AML-193 (cell line): ENCODE measurements at places on chromosomes 2 and 18.

DNA sequence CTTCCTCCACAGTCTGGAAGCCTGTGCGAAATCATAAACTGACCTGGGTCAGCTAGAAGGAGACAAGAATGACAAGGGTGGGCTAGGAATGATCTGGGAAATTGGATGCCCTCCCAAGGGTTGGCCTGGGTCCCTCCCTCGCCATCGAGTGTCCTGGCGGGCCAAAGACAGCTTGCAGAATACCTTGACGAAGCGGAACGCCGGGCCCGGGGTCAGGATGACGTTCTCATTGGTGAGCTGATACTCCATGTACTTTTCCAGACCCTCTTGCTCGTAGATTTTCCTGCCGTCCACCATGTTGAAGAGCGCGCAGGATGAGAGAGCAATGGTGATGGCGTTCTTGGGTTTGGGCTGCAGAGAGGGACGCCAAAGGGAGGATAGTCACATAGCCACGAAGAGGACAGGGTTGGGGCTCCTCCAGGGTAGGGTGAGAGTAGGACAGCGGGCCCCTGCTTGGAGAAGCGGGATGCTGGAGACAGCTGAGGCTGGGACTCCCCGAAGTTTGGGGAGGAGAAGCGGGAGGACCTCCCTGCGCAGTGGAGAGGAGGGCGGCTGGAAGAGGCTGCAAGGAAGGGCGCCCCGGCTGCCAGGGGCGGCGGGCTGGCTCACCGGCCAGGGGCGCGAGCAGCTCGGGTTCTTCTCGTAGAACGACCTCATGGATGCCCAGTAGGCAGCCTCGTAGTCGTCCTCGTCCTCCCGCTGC lies 5.3 kb downstream of the NT5C1B start:
- DNase-seq = no peak

- no peak for DNase-seq
Measured at GRCh38 chr18:50642439-50642838, 82.6 kb downstream of the MAPK4 start.

DNA sequence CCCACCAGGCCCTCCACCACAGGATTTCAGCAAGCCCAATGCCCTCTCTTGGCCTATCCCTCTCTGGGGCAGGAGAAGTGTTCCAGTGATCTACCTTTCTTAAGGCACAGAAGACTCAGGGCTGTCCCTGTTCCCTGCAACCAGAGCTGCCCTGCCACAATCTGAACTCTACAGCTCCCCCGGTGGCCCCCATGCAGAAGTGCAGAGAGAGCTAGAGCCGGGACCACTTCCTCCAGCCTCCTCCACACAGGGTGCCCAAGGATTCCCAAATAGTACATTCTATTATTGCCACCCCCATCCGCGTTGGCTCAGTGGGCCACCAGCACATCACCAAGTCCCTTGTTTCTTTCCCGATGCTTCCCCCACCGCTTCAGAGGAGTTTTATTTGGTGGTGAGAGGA lies 114.8 kb upstream of the PTPRM start:
- DNase-seq = peak; percentile 2

DNA sequence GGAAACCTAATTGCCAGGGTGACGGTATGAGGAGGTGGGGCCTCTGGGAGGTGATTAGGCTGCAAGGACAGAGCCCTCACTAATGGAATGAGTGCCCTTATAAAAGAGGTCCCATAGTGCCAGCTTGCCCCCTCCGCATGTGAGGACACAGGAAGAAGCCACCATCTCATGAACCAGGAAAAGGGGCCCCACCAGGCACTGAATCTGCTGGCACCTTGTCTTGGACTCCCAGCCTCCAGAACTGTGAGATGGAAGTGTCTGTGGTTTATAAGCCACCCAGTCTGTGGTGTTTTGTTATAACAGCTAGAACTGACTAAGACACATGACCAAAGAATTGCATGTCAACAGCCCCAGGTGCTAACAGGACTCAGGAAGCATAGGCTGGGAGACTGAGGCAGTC lies 214.3 kb downstream of the MGAT5 start:
- DNase-seq = no peak

DNA sequence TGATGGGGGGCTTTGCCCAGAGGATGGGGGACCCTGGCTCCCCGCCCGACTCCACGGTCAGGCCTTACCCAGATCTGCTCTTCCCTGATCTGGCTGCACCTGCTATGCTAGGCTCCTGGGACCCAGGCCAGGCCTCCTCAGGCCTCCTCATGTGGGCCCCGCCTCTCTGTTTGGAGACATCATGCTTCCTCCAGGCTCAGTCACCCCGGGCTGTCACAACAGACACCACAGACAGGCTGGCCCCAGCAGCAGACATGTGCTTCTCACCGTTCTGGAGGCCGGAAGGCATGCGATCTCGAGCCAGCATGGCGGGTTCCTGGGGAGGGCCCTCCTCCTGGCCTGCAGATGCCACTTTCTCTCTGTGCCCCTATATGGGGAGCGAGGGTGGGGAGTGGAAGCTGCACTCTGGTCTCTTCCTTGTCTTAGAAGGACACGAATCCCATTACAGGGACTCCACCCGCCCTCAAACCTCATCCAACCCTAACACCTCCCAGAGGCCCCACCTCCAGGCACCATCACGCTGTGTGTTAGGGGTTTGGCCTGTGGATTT lies 10.8 kb upstream of the NEU4 start:
- no peak for DNase-seq

GRCh38 chr18:74512321-74513053 lies 16.3 kb downstream of the CNDP2 start:
- DNase-seq = no peak

DNA sequence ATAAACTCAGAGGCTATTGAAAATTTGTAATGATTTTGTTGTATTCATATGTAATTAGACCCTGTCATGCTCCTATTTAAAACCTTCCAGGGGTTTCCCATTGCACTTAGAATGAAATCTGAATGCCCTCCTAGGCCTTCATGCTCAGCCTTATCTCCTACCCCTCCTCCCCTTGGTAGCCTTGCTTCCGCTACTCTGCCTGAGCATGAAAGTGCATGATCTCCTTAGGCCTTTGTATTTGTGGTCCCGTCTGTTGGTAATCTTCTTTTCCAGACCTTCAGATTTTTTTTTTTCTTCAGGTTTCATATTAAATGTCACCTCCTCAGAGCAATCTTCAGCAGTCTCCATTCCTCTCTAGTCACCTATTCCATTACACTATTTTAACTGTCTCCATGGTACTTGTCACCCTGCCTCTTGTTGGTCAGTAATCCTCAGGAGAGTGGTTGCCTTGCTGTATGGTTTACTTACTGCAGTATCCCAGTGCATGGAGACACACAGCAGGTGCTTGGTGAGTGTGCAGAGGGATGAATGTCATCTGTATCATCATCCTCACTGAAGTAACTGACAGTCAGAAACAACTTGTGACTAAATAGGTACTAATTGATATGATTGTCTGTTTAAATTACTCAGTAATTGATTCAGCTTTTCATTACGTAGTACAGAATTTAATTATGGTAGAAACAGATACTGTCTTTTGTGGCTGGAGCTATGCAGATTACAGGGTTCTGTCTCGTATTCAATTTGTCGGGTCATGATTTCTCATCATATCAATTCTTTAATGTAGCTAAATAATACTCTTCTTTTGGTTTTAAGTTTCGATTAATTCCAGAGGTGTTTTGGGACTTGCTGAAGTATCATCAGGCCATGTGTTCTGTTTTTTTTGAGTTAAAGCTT lies 63.9 kb downstream of the PHLPP1 start:
- DNase-seq = no peak
